ENCODE measurements at places on chromosomes 5 and 9.

DNA sequence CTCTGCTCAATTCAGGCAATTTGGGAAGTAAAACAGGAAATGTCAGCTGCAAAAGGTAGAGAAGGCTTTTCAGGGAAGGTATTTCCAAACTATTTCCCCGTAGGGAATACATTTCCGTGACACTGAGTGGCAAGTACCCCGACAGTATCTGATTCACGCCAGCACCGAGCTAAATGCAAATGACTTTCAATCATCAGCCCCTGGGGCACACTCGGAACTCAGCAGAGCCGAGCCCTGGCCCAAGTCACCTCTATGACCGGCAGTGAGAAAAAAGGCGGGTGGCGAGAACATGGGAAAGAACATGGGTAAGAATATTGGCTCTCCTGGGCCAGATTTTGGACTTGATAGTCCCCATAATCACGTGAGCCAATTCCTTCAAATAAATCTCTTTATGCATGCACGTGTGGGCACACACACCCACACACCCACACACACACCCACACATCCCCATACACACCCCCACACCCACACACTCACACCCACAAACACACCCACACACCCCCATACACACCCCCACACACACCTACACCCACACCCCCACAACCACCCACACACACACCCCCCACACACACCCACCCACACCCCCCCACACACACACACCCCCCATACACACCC is 43.0 kb downstream of the COL23A1 start:
- no peak for DNase-seq

GRCh38 chr9:37412431-37413151 is 9.9 kb upstream of the GRHPR start:
- DNase-seq = peak; percentile 95

- peak; percentile 86 for DNase-seq
Measured at GRCh38 chr5:78699552-78700153, 51.1 kb upstream of the LHFPL2 start.

- no peak for DNase-seq
Measured at GRCh38 chr9:17064558-17064957, 70.3 kb upstream of the CNTLN start.

DNA sequence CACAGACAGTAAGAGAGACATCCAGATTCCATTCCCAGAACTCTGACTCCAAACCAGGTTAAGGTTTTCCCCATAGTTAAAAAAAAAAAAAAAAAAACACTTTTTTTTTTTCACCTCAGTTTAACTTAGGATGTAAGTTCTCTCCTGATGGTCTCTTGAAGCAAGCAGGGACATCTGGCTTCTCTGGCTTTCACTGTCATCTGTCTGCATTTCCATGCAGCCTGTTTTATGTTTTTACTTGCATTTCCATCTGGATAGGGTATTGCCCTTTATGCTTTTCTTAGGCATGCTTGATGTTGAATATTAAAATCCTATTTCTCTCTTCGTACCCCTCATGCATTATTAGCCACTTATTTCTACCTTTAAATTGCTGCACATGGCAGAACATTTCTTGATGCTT is 135.3 kb upstream of the WWC1 start:
- no peak for DNase-seq

GRCh38 chr9:86396412-86396811 is 42.2 kb upstream of the TUT7 start:
- DNase-seq = no peak

GRCh38 chr5:146794326-146795029 is 84.1 kb downstream of the PPP2R2B start:
- no peak for DNase-seq

DNA sequence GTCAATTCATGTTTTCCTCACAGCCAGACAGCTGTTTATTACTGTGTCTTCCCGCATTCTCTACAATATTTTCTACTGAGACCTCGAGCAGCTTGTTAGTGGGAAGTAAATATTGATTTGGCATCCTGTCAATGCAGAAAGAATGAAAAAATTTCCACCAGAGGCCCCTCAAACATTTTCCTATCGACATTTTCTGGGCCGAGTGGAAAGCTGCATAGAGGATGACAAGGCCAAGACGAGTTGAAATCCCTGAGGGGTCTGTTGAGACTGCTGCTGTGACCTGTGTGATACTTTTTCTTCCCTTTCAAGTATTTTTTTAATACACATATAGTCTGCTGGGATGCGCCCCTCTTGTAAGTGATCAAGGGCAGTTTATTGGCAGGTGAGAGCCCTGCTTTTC is 91.4 kb upstream of the SH3GL2 start:
- no peak for DNase-seq

GRCh38 chr5:143057580-143057999 is 287.4 kb downstream of the ARHGAP26 start:
- peak; percentile 78 for DNase-seq

DNA sequence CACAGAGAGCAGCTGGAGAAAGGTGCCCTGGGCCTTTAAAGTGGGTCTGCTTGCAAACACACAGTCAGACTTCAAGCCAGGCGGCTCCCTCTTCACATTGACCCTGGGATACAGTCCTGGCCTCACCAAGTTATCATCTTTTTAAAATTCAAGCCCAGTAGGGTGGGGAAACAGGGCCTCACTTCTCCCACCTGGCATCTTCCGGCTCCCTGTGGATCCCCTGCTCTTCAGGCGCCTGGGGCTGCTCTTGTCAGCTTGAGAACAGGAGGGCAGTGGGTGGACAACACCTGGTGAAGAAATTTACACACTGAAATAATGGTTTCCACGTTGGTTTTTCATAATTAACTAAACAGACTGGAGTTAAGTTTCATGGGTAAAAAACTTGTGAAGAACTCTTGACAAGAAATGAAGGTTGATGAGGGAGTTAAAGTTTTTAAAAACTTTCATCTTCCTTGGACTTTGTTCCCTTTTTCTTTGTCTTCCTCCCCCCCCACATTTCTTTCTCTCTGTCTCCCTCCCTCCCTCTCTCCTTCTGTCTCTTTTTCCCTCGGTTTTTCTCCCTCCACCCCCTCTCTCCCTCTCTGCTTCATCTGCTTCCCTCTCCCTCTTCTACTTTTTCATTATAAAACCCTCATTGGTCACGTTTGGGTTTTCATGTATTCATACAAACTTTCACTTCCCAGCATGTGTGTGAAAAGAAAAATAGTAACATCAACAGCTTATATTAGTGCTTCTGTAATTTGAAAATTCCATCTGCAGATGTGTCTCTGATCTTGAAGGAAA is 219.6 kb downstream of the DMRT2 start:
- no peak for DNase-seq

DNA sequence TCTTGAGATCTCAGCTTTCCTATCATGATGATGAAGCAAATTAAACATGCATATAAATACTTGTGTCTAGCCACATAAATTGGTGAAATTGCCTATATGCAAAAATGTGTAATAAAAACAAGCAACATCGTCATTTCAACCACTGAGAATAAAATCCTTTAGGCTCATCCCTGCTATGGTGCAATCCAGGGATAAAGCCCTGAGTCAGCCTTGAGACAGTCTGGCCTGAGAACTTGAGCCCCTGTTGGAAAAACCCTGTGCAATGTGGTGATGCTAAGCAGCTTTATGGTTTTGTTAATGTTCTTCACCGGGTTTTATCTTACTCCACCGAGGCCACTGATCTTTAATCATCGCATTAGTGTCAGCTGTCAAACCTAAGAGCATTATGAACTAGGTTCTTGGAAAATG is 170.5 kb downstream of the DCP2 start:
- DNase-seq = peak; percentile 93

DNA sequence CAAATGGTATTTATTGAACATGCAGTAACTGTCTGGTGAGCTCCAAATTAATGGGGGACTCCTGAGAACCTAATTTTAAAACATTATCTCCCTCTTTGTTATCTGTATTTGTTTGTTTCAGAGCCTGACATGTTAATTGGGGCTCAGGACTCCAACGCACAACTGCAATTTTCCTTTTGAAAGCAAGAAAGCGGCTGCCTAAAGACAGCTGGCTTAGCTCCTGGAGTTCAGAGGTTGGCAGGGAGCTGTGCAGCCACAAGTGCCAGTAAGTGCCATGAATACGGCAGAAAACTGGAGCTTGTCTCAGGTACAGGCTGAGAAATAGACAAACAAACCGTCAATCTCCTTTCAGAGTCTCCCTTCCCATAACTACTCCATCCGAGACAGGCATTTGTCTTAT is 80.9 kb downstream of the PPP2R2B start:
- DNase-seq = no peak

DNA sequence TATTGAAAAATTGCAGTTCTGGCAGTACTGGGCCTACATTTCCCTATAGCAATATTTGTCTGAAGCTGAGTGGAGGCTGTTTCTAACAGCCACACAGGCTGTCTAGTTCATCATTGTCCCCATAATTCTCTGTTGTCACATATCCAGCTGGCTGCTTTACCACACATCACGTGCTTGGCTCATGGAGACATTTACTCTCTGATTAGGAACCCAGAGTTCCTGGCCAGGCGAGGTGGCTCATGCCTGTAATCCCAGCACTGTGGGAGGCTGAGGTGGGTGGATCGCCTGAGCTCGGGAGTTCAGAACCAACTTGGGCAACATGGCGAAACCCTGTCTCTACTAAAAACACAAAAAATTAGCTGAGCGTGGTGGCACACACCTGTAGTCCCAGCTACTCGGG is 81.4 kb downstream of the PGM5 start:
- DNase-seq = no peak

DNA sequence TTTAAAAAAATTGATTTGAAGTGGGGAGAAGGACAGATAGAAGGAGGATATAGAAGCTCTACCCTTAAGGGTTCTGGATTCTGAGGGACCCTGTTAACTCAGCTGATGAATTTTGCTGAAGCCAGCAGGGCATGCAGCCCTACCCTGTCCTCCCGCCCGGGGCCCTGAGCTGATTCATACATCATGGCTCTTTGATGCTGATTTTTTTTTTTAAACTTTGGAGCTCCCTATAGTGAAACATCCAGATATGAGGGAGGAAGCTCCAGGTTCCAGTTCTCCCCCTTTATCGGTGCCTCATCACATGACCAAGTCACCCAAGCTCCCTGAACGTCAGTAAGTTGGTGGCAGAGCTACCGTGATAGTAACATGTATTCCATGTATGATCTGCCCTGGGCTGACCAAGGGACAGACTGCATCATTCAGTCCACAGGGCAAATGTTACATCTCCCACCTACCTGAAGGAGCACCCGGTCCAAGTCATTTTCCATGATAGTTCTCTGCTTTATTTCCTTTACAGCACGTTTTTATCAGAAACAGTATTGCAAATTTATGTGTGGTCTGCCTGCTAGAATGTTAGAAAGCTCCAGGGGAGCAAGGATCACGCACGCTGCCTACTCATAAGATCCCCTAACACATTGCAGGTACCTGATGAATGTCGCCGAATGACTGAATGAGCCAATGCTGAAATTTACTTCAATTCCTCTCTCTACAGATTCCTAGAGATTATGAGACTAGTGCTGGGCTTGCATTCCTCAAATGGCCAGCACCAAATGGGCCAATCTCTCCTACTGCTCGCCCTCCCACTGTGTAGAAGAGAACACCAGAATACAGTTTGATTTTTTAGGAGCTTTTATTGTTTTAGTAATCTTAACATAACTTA is 25.9 kb downstream of the SPARC start:
- DNase-seq = peak; percentile 83

- DNase-seq = no peak
Measured at GRCh38 chr5:73652391-73652790, 26.4 kb downstream of the ARHGEF28 start.

GRCh38 chr9:93132946-93133680 is 938 bp downstream of the NINJ1 start:
- DNase-seq = peak; percentile 55

GRCh38 chr5:149912226-149912871 is 32.2 kb downstream of the PDE6A start:
- no peak for DNase-seq

- no peak for DNase-seq
Measured at GRCh38 chr5:71786337-71787055, 67.4 kb downstream of the CARTPT start.

DNA sequence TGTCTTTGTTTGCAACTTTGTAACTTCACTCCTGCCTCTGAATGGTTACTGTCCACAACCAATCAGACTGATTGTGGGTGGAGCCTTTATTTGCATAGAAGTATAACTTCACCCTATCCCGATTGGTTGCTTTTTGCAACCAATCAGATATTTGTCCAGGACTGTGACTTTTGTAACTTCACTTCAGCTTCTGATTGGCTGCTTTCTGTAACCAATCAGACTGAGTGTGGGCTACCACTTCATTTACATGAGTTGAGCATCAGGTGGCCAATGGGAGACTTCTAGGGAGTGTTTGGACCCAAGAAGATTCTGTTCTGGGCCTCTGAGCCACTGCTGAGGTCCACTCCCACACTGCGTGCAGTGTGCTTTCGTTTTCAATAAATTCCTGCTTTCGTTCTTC is 1810.7 kb upstream of the CDH6 start:
- no peak for DNase-seq

DNA sequence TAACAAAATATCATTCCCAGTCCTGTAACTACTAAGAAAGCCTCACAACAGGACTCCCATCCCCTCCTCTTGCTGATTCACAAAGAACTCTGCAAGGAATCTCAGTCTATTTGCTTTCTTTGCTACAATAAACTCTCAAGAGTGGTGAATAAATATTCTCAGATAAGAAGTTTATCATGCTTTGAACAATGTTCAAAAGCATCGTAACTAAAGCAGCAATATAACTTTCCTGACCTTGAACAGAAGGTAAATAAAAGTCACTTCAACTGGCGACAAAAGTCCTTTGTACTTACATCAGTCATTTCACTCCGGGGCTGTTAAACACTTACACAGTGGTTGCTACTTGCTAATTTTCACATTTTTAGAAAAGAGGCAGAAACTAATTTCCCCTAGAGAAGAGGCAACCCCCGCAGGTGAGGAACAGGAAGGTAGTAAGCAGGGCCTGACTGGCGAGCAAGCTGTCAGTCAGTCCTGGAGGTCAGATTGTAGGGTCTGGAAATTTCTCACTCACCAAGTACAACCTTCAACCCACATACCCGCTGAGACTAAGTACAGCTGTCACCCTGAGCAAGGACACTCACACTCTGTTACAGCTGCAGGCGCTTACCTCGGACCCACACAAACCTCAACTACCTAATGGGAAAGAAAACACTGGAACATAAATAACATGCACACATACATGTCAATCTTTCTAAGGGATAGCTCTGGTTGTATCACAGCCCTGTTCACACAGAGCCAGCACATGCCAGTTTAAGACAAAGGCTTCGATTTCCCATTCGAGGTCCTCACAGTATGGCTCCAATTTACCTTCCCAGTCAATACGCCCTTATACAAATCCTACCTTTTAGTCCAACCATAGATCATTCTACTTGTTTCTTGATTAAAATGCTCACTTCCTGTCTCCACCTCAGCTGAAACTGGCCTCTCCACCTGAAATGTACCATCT is 104.6 kb upstream of the RETREG1 start:
- no peak for DNase-seq

- peak; percentile 83 for DNase-seq
Measured at GRCh38 chr5:79845448-79846197, 145.4 kb downstream of the MTX3 start.
